Activated CD8-positive, alpha-beta memory T cell treated with anti-CD3 and anti-CD28 coated beads, Interleukin-2, amount 10 ng/mL, durations not matched to agents 7 days and 5 days (primary cell): ENCODE measurements at places on chromosomes 2 and 18. TPM values are rescaled to one million over a fixed set of nuclear protein-coding genes. Genes with fewer than 3 reads are reported as not detected.

IGFBP5 gene
- 0.02 TPM for total RNA-seq

LIMS4 gene
- 0.85 TPM for total RNA-seq

LIMS1 gene
- 57.2 TPM for total RNA-seq

C2orf80 gene
- not detected for total RNA-seq

IL1R2 gene
- total RNA-seq = 0.88 TPM

POTEJ gene
- total RNA-seq = not detected

FAHD2B gene
- total RNA-seq = 29.6 TPM

CDH2 gene
- total RNA-seq = not detected

TYW5 gene
- total RNA-seq = 12.1 TPM

YWHAQ gene
- total RNA-seq = 300 TPM

REEP1 gene
- total RNA-seq = not detected

CD207 gene
- total RNA-seq = not detected

TMEM178A gene
- not detected for total RNA-seq

TRIM43 gene
- not detected for total RNA-seq

AGXT gene
- not detected for total RNA-seq

AKAIN1 gene
- not detected for total RNA-seq

PTPRN gene
- not detected for total RNA-seq

GRP gene
- total RNA-seq = not detected

PFN4 gene
- not detected for total RNA-seq

ANO7 gene
- total RNA-seq = 1.1 TPM

APCDD1 gene
- total RNA-seq = not detected

MROH2A gene
- not detected for total RNA-seq

FOXD4L1 gene
- 0.47 TPM for total RNA-seq

CYTIP gene
- total RNA-seq = 231 TPM

CRYGD gene
- total RNA-seq = not detected

LAMA3 gene
- not detected for total RNA-seq

CD226 gene
- total RNA-seq = 83.3 TPM

C2orf81 gene
- total RNA-seq = 0.93 TPM
